ENCODE measurements at places on chromosomes 1 and 21.
A peak's percentile ranks its signal among the peaks of the same experiment; 100 is the strongest.

DNA sequence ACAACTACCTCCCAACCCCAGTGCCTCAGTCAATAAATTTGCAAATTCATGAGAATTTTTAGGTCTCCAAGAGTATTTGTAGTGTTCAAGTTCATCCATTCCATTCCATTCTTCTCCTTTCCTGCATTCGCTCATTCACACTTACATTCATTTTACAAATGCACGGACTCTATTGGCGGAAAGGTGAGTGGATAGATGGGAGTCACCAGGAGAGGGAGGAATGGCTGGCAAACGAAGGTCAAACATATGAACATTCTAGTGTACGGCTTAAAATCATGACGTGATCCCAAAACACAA is 2.5 kb downstream of the LORICRIN start:
- DNase-seq, result peak; percentile 4
- H3K4me3 ChIP-seq, result peak overlapping the region; percentile 63
- peaks cover 16% of the 10 kb centered on the region for H3K4me1 ChIP-seq
- H3K36me3 ChIP-seq, result no peaks in the 10 kb centered on the region
- H3K27ac ChIP-seq, result no peak overlapping the region

- DNase-seq, result no peak
- H3K36me3 ChIP-seq, result peaks cover 5% of the 10 kb centered on the region
- no peak overlapping the region for H3K4me3 ChIP-seq
- H3K27ac ChIP-seq, result no peak overlapping the region
- no peaks in the 10 kb centered on the region for H3K27me3 ChIP-seq
- H3K4me1 ChIP-seq, result no peaks in the 10 kb centered on the region
Measured at GRCh38 chr1:155831279-155831976, 25.6 kb downstream of the GON4L start.

DNA sequence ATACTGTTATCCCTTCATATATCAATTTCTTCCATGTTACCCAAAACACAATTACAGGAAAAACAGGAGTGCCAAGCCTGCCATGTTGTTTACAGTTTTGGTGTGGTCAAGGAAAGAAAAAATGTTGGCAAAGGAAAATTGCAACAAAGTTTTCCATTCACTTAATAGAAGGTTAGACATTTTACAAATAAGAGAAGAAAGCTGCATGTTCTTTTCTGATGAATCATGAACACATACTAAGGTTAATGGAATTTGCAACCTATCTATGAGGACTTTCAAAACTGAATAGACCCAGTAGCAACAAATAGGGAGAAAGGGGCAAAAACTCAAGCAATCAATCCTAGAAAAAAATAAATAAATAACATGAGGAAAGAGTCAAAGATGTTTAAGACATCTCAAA is 556.7 kb downstream of the DPYD start:
- H3K27me3 ChIP-seq, result no peaks in the 10 kb centered on the region
- no peaks in the 10 kb centered on the region for H3K4me1 ChIP-seq
- DNase-seq, result no peak
- H3K36me3 ChIP-seq, result no peaks in the 10 kb centered on the region
- H3K4me3 ChIP-seq, result no peak overlapping the region
- H3K27ac ChIP-seq, result no peak overlapping the region

DNA sequence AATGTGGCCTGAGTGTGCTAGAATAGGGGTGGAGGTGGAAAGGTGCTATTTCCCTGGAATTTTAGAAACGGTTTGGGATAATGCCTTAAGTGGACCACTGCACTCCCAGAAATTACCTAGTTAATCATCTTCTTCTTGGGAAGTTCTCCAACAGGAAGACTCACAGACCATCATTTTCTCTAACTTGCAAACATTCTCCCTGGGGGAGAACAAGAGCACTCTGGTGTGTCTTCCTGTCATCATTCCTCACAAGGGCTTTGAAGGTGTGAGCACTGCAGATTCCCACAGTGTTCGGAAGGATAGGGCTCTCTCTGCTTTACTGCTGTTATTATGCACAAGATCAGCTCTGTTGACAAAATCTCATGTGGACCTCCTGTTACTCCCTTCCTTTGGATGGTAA is 54.9 kb upstream of the TSPAN2 start:
- H3K4me3 ChIP-seq, result no peak overlapping the region
- H3K27me3 ChIP-seq, result no peaks in the 10 kb centered on the region
- no peaks in the 10 kb centered on the region for H3K36me3 ChIP-seq
- no peaks in the 10 kb centered on the region for H3K4me1 ChIP-seq
- no peak overlapping the region for H3K27ac ChIP-seq
- no peak for DNase-seq

DNA sequence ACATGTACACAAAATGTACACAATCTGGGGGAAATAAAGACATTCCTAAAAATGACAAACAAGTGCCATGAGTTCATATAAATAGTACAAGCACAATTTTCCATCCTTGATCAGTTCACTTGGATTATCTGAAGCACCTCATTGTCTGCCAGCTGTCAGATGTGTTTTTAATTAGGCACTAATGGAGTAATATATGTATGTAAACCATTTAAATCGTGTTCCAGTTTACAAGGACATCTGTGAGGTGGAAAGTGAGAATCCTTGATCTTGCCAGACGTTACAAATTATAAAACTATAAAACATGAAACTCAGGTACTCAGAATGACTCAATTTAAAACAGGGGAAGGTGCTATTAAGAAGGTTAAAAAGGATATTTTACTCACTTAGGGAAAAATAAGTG is 1312.2 kb downstream of the PLA2G4A start:
- DNase-seq, result no peak
- no peak overlapping the region for H3K4me3 ChIP-seq
- H3K27ac ChIP-seq, result no peak overlapping the region
- no peaks in the 10 kb centered on the region for H3K4me1 ChIP-seq
- H3K36me3 ChIP-seq, result peaks cover 5% of the 10 kb centered on the region

DNA sequence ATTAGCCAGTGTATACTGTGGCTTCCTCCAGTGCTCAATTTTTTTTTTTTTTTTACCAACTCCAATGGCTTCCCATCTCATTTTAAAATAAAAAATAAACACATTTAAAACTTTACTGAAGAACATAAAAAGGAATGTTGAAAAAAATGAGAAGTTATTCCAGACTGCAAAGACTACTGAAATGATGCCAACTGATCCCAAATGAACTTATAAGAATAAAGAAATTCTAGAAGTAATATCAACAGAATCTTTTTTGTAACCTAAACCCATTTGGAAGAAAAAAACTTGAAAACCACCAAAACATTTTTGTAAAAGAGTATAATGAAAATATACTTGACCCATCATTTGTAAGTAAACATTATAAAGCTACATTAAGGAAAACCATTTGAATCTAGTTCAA is 129.4 kb downstream of the FAF1 start:
- no peak for DNase-seq
- H3K27ac ChIP-seq, result no peak overlapping the region
- H3K4me1 ChIP-seq, result no peaks in the 10 kb centered on the region
- H3K4me3 ChIP-seq, result no peak overlapping the region
- H3K36me3 ChIP-seq, result no peaks in the 10 kb centered on the region

GRCh38 chr21:26686278-26686677 is 113.2 kb upstream of the CYYR1 start:
- no peak overlapping the region for H3K4me3 ChIP-seq
- no peaks in the 10 kb centered on the region for H3K4me1 ChIP-seq
- H3K36me3 ChIP-seq, result no peaks in the 10 kb centered on the region
- H3K27ac ChIP-seq, result no peak overlapping the region
- peak; percentile 80 for DNase-seq

GRCh38 chr1:206809504-206810084 is 37.3 kb upstream of the IL10 start:
- no peak overlapping the region for H3K4me3 ChIP-seq
- DNase-seq, result peak; percentile 37
- H3K36me3 ChIP-seq, result no peaks in the 10 kb centered on the region
- H3K4me1 ChIP-seq, result no peaks in the 10 kb centered on the region
- no peak overlapping the region for H3K27ac ChIP-seq

DNA sequence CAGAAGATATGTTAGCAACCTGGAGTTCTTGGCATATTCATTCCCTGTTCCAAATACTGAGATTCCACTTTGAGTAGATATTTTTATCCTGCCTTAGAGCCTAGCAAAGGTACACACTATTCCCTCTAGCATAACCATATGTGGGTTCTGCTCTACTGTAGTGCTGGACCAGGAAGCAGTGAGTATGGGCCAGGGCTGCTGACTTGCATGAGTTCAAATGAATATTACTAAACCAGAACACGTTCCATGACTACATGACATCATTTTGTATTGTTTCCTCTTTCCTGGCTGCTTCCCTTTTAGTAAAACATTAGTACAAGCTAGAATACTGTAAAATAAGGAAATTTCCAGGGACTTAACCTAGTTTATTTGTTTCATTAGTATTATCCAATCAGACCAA is 41.1 kb downstream of the TNFSF18 start:
- no peaks in the 10 kb centered on the region for H3K4me1 ChIP-seq
- DNase-seq, result no peak
- H3K27me3 ChIP-seq, result no peaks in the 10 kb centered on the region

DNA sequence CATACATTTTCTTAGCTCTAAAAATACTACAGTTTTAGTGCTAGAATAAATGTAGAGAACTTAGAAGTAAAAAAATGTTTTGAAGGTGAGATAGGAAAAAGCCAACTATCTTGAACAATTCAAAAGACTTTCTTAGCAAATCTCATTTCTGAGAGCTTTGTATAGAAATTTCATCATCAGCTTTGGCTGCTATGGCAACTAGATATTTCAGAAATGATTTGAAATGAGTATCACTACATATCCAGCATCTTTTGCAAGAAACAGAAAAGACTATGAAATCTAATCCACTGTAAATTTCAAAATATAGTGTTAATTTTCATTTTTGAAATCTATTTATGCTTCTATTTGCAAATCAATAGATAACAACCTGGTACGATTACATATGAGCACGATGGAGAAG is 57.7 kb downstream of the RGS7 start:
- H3K27me3 ChIP-seq, result no peaks in the 10 kb centered on the region
- no peak overlapping the region for H3K4me3 ChIP-seq
- DNase-seq, result no peak
- H3K4me1 ChIP-seq, result no peaks in the 10 kb centered on the region

DNA sequence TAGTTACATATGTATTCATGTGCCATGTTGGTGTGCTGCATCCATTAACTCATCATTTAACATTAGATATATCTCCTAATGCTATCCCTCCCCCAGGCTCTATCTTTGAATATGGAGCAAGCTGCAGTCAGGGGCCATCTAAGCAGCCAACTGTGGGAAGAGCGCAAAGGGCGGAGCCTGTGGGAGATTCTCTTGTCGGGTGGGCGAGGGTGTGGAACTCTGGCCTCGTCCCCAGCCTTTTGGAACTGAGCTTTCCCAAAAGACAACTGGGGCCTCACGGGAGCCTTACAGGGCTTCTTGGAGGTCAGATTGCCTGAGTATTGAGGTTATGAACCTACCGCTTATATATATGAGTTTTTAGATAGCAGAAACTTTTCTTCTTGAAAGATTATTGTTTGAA is 117.2 kb downstream of the HHAT start:
- DNase-seq, result no peak
- H3K4me3 ChIP-seq, result no peak overlapping the region
- no peaks in the 10 kb centered on the region for H3K27me3 ChIP-seq

- peak overlapping the region; percentile 95 for H3K4me3 ChIP-seq
- H3K27me3 ChIP-seq, result peaks cover 21% of the 10 kb centered on the region
- peak; percentile 70 for DNase-seq
- H3K27ac ChIP-seq, result no peak overlapping the region
- no peaks in the 10 kb centered on the region for H3K36me3 ChIP-seq
Measured at GRCh38 chr21:17612023-17612564, 607 bp downstream of the BTG3 start.

GRCh38 chr1:160411271-160412027 is 11.1 kb downstream of the VANGL2 start:
- 0 out of 2 replicates have a peak overlapping the region, but pooled peaks have one; percentile 50 for H3K27ac ChIP-seq
- peaks cover 33% of the 10 kb centered on the region for H3K4me1 ChIP-seq
- no peak for DNase-seq
- H3K4me3 ChIP-seq, result no peak overlapping the region

DNA sequence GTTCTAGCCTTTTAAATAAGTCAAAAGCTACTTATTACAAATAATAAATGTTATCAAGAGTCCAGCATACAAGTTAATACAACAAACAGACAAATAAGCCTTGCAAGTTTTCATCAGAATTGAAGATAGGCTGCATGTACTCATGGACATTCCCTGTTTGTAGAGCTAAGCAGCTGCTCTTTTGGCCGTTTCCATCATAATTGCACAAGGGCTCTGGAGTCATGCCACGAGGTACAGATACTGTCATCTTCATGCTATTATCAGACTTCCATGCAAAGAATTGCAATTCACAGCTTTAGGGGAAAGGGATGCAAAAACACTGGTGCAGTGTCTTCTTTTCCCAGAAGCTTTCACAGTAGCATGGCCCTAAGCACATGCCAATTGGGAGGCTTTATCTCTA is 52.8 kb upstream of the TBX15 start:
- H3K27ac ChIP-seq, result no peak overlapping the region
- H3K4me3 ChIP-seq, result no peak overlapping the region
- no peaks in the 10 kb centered on the region for H3K27me3 ChIP-seq
- 0 out of 2 replicates have a peak, but pooled peaks cover 5% of the 10 kb centered on the region for H3K4me1 ChIP-seq

GRCh38 chr1:212070720-212071302 is 35.3 kb downstream of the DTL start:
- H3K36me3 ChIP-seq, result peaks cover 59% of the 10 kb centered on the region
- no peak overlapping the region for H3K4me3 ChIP-seq
- DNase-seq, result peak; percentile 45
- H3K27me3 ChIP-seq, result no peaks in the 10 kb centered on the region
- no peak overlapping the region for H3K27ac ChIP-seq

DNA sequence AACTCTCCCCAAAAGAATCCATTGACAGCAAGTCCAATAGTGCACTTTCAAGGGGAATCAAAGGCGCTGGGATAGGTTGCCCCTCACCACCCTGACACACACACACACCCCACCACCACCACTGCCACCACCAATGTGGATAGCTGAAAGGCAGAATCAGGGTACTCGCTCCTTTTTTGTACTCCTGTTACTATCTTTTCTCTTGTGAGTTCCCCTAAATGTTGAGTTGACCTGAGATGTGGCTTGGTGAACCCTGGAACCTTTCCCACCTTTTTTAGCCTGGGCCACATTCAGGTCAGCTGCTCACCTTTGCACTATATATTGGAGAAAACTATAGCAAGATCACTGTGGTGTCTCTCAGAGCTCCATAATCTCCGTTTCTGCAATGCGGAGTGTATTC is 3.9 kb downstream of the S100A8 start:
- no peak overlapping the region for H3K27ac ChIP-seq
- DNase-seq, result no peak
- no peaks in the 10 kb centered on the region for H3K4me1 ChIP-seq
- H3K36me3 ChIP-seq, result no peaks in the 10 kb centered on the region
- H3K4me3 ChIP-seq, result no peak overlapping the region

GRCh38 chr1:46587069-46587468 is 17.0 kb downstream of the MKNK1 start:
- H3K27ac ChIP-seq, result no peak overlapping the region
- no peaks in the 10 kb centered on the region for H3K36me3 ChIP-seq
